ENCODE measurements at places on chromosomes 1 and 21.
A peak's percentile ranks its signal among the peaks of the same experiment; 100 is the strongest.

DNA sequence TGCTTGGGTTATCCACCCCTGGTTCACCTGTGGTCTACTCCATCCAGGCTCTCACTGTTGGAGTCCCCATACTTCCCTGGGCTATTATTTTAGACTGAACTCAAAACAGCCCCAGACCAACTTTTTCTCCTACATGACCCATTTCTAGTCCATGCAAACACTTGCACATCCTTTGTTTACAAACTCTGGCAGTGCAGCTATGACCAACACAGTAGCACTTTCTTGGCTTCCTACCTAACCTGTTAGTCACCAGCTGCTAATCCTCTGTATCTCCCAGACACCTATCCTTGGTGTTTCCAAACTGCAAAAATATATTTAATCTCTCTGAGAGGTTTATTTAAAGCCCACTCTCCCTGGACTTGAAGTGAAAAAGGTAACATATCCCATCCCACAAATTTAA is 90.8 kb downstream of the DDAH1 start:
- DNase-seq = no peak

- peak; percentile 15 for DNase-seq
These were observed 3.9 kb upstream of the OLFML3 start for GRCh38 chr1:113975211-113975895.

- DNase-seq = no peak
These were observed 879.9 kb downstream of the AMY1C start for GRCh38 chr1:104629589-104629988.

DNA sequence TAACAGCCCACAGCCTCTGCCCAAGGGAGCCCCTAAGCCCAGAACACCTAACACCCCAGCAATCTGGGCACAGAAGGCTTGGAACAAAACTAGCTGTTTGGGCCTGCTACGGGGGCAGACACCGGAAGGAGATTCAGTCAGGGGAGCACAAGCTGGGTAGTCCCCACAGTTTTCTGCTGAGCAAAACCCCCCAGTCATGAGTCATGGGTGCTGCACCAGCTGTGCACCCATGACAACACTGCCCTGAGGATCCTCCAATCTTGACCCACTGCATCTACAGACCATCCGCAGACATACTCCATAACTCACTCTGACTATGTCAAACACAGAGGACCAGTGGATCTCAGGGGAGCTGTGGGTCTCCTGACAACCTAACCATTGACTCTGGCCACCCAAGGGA is 105.1 kb downstream of the LRIG2 start:
- no peak for DNase-seq
